ENCODE measurements at places on chromosomes 11 and 22.

- DNase-seq: no peak
Observed at GRCh38 chr11:125333354-125334073, 162.6 kb downstream of the FEZ1 start.

- DNase-seq: peak; percentile 71
Observed at GRCh38 chr11:116990061-116990473, 108.2 kb downstream of the SIK3 start.

GRCh38 chr11:29009426-29009825, 901.2 kb downstream of the METTL15 start:
- DNase-seq: no peak

DNA sequence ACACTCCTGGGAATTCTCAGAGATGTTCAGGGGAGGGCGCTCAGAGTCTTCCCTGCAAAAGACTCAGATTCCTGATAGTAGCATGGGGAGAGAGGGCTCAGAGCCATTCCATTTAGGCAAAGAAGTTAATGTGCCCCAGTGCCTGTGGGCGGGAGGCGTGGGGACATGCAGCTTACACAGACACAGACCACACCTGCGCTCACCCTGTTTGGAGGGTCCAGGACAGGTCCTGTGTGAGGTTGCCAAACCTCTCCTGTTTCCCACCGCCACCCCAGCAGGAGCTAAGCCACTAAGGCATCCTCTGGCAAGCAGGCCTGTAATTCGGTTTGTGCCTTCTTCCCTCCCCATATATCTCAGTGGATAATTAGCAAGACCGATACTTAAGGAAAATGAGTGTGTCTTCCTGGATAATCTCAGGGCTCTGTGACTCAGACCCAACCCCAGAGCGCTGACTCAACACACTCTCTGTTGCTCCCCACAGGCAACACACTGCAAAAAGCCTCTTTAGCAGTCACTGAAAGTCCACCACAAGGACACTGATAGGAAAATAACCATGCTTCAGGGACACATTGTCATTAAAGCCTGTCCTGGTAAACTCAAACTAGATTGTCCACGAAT, 118.9 kb upstream of the LMO1 start:
- DNase-seq: peak; percentile 60

DNA sequence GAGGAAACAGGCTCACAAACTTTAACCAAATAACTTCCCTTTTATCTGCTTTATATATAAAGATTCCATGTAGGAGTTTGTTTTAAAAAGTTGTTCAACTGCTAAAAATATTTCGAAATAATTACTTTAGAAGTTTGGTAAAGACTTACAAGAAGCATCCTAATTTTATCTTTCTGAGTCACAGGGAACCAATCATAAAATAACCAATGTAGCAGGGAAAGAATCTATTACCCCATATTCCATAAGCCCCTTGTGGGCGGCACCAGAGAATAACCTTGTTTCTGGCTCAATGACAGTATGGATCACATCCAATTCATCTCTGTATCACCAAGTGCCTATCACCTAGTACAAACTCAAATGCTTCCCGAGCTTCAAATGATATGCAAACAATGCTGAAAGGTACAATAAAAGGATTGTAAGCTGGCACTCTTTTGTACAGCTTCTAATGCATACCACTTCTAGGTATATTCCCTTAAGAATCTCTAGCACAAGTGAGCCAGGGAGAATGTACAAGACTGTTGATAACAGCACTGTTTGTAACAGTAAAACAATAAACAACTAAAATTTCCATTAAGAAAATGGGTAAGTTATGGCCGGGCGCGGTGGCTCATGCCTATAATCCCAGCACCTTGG, 158.4 kb downstream of the ATG16L2 start:
- DNase-seq: no peak
